Activated gamma-delta T cell treated with anti-CD3 and anti-CD28 coated beads, Interleukin-2, amount 50 U/mL, for 16 hours (primary cell): ENCODE measurements at places on chromosomes 2 and 18.

DNA sequence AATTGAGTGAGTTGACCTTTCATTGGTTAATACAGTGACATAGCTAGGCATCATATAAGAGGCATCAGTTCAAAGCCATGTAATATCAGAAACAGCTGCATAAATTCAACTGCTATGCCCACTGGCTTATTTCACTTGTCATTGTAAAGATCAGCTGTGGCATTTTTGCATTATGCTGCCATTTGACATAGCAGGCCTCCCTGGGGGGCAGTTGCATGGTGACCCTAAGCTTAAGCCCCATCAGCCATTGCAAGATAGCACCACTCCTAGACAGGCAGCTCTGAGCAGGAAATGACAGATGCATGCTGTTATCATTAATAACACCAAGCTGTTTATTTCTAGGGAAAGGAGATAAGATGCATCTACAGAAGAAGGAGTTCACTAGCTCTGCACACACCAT lies 233.4 kb upstream of the CNTNAP5 start:
- DNase-seq: no peak

GRCh38 chr2:36655453-36655852 lies 41.1 kb upstream of the VIT start:
- DNase-seq: no peak

GRCh38 chr2:10584242-10584753 lies 105.5 kb downstream of the NOL10 start:
- no peak for DNase-seq

GRCh38 chr2:3647246-3647645 lies 10.8 kb upstream of the ALLC start:
- no peak for DNase-seq

DNA sequence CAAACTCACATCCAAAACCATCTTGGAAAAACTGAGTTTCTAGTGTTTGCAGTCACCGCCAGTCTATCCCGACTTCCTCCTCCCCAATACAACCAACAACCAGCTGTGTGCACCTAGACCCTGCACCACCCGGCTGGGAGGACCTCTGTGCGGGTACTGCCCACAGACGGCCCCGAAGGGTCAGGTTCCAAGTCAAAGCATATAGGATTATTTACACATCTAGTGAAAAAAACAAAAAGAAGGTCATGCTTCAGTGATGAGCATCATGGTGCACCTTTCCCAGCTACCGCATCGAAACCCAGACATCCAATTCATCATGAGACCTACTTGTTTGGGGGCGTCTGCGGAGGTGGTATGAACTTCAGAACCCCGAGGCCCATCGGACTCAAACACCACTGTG lies 124.8 kb downstream of the ZNF516 start:
- DNase-seq: no peak

- no peak for DNase-seq
Measured at GRCh38 chr2:241514986-241515737, 6.8 kb upstream of the STK25 start.
